Activated T-helper 1 cell treated with anti-CD3 and anti-CD28 coated beads, Interleukin-2, amount 50 U/mL, for 16 hours (primary cell): ENCODE measurements at places on chromosomes 11 and 22.

DNA sequence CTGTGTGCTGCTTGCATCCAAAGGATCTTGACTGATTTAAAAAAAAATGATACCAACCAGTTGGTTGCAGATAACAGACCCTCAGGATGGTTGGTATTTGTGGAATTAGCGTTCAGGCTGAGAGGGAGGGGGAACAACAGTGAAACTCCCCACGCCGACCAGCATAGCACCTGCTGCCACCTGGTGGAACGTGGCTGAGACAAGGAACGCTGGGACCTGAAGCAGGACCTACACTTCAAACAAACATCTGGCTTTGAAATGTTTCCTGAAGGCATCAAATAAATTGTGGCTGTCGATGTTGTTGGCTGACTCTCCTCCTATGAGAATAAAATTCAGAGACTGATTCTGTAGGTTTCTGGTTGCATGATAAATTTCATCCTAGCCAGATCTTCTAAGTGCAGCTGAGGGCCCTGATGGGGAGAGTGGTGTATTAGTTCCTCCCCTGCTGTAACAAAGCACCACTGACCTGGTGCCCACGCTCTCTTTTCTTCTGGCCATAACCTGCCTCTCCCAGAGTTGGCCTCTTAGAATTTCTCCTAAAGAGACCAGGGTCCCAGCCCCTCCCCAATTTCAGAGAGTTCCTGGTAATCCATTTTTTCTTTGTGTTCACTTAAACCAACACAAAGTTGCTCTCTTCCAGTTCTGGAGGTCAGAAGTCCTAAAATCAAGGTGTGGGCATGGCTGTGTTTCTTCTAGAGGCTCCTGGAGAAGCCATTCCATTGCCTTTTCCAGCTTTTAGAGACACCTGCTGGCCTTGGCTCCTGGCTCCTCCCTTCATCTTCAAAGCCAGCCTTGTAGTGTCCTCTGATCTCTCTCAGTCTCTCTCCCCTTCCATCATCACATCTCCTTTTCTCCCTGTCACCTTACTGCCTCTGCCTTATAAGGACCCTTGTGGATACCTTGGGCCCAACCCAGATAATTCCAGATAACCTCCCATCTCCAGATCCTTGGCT, 17.3 kb downstream of the APOL2 start:
- no peak for DNase-seq

DNA sequence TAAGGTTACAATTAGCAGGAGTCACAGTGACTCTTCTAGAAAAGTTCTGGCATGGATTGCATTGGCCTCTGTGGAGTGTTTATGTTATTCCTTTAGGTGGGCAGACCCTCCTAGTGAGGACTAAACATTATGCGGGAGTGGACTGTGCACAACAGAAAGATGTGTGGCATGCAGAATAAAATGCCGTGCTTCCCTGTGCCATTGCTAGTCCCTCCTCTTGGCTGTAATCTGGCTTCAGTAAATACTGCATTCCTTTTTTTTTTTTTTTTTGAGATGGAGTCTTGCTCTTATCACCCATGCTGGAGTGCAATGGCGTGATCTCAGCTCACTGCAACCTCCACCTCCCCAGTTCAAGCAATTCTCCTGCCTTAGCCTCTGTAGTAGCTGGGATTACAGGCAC, 45.0 kb downstream of the SLC5A1 start:
- no peak for DNase-seq

GRCh38 chr11:27571154-27571810, 64.7 kb upstream of the LIN7C start:
- DNase-seq = no peak

- no peak for DNase-seq
Measured at GRCh38 chr11:34773826-34774225, 142.4 kb downstream of the APIP start.

- no peak for DNase-seq
Measured at GRCh38 chr22:36814801-36815200, 2.0 kb downstream of the PVALB start.
